ENCODE measurements at places on chromosomes 3 and 15.

DNA sequence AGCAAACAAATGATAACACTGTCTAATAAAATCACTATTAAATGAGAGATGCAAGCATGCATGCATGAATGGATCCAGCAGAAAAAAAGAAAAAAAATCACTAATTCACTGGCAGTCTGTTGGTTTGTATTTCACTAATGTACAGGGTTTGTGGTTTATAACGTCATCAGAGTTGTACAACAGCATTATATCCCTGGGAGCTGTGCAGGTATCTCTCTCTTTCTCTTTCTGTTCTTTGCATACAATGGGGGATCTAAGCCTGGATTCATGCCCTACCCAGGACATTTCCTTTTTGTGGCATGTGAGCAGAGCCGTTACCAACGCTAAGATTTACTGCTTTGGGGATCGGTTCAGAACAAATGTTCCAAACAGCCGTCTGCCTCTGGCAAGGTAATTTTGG lies 229.5 kb downstream of the SOX2 start:
- no peak for DNase-seq

DNA sequence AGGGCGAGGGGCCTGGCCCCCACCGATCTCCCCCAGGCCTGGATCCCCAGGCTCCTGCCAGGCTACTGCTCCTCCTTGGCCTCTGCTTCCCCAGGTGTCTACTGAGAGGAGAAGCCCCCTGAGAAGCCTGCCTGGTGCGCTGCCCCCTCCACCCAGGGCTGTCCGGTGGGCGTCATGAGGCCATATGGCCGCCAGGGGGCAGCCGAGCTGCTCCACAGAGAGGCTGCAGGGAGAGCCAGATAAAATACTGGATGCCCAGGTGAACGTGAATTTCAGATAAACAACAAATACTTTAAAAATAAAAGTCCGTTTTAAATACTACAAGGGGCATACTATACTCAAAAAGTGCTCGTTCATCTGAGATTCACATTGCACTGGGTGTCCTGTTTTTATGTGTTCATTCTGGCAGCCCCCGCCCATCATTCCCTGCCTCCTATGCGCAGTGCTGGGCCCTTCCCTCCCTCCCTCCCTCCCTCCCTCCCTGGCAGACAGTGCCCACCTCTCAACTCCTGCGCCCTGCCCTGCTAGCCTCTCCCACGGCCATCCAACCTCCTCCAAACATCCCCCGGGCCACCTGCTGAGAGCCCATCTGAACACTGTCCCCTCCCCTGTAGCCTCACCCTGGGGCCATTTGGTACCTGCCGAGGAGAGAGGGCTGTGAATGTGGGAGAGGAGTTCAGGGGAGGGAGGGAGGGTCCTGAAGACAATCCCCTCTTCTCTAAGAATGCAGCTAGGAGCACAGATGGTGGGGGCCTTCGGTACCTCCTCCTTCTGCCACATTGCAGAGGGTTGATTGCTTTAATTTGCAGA lies 29.6 kb downstream of the PSTPIP1 start:
- peak; percentile 72 for DNase-seq

DNA sequence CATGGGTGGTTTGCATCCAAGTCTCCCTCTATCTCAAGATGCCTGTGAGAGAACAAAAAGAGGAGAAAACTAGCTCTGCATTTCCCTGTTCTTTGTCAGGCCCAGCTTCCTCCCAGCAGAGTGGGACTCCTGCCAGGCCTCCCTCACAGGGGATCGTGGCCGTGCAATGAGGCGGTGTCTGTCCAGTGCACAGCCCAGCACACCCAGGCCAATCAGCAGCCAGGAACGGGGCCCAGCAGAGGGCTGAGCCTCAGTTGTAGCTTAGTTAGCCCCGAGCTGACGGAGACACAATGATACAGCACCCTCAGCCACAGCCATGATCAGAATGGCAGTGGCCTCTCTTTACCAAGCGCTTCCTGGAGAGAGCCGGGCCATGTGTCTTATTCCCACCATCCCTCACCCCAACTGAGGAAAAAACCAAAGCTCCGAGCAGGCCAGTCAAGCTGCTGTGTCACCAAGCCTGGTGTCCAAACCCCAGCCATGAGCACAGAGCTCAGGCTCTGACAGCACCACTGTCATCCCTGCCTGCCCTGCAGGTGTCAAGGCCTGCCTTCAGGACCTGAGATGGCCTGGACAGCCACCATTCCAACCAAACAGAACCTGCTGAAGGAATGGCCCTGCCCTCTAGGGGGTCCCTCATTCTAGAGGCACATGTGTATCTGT lies 71.1 kb downstream of the DNAJB8 start:
- no peak for DNase-seq

DNA sequence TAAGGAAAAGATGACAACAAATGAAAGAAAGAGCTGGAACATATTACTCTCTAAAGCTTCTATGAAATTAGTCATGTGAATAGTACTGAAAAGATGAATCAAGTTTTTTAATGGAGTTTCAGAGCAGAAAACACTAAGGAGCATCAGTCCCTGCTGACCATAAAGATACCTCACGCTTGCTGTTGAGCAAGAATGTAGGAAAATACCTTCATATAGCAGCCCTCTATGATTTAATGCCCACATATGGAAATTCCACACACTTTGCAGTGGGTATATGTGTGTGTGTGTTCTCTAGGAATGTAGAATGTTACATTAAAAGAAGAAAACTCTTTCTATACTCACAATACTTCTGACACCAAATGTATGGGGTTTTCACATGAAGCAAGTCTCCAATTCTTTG lies 355.0 kb downstream of the ERC2 start:
- no peak for DNase-seq

GRCh38 chr3:100184948-100185570 lies 70.8 kb upstream of the FILIP1L start:
- DNase-seq: peak; percentile 32

- no peak for DNase-seq
Observed at GRCh38 chr15:64779024-64779423, 3.6 kb upstream of the RBPMS2 start.

- peak; percentile 73 for DNase-seq
Observed at GRCh38 chr3:194879991-194880939, 194.6 kb downstream of the FAM43A start.

GRCh38 chr15:52281085-52282035 lies 14.2 kb downstream of the MYO5C start:
- DNase-seq: no peak

GRCh38 chr15:75695634-75696310 lies 16.9 kb downstream of the CSPG4 start:
- DNase-seq: no peak

GRCh38 chr3:153028381-153028780 lies 133.6 kb upstream of the RAP2B start:
- peak; percentile 54 for DNase-seq

DNA sequence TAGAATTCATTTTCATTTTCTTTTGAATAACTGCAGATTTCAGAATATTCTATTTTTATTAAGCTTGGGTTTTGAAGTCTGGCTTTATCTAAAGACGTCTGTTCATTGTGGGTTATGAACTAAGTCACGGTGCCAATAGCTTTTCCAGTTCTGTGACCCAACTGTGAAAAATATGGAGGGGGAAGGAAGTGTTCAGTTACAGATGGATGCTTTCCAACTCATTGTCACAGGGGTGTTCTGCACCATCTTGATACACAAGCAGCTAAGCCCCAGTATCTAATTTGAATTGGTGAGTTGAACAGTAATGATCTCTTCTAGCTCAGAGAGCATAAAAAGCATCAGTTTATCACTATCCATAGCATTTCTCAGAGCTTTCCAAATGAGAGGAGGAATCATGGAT lies 710.6 kb downstream of the EDEM1 start:
- no peak for DNase-seq

DNA sequence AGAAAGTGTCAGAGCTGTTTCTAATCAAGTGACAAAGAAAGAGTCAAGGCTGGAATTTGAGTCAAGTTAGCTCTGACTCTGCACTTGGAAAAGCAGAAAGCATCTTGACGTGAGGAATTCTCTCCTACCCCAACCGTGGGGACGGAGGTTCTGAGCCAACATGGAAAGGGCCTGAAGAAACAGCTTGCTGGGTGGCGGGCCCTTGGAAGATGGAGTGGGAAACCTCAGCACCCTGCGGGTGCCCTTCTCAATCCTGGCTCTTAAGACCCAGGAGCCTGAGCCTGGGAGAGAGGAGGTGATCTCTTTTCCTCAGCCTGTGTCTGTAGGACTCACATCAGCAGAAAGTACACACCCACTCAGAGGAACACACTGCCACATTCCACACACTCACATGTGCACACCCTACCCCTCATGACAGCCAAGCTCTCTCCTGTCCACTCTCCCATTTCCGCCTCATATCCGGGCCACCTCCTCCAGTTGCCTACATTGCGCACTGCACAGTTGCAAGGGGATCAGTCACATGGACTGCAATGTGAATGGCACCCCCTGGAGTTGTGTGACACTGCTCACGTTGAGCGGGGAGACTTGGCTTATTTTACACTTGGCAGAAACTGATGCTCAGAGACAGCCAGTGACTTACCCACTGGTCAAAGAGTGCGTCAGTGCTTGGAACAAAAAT lies 101.5 kb upstream of the SLC6A6 start:
- no peak for DNase-seq

GRCh38 chr3:48039487-48040190 lies 23.4 kb upstream of the MAP4 start:
- peak; percentile 54 for DNase-seq

DNA sequence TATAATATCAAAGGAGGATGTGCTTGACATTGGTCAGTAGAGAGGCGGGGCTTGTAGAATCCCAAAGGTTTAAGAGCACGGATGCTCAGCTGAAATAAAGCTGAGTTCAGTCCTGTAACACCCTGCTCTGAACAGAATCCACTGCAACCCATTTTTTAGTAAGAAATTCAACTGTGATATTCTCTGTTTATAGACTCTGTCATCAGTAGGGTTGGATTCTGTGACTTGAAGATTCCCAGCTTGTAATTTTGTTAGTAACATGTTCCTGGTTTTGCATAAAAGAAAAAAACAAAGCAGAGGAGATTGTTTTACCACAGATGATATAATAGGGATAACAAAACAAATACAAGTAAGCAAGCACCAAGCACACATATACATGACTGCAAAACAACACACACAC lies 324.6 kb upstream of the NR2F2 start:
- DNase-seq: no peak
